WERI-Rb-1 (cell line): ENCODE measurements at places on chromosomes 16 and 17.

DNA sequence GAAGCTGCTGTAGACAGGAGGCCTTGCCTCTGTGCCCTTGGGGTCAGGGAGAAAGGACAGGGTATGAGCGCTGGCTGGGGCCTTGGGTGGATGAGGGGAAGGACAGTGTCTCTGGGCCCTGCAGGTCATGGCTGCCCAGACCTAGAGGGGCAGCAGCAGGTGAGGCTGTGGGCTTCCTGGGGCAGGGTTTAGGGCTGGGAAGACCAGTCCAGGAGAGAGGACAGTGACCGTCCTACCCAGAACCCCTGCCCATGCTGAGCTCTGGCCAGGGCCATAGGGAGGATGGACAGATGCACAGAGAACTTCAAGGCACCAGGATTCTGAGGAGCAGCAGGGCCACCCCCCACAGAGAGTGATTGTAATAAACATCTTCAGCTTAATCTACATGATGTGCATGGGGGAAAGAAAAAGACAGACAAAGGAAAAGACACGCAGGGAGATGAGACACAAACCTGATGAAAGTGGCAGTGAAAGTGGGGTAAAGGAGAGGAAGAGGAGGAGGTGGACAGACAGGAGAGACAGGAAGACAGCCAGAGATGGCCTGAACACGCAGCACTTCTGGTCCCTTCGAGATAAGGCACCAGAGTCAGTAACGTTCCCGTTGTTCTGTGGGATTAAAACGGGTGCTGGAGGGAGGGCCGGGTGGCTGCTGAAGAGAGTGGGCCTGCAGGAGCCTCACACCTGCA lies 17.5 kb downstream of the FLOT2 start:
- no peak for DNase-seq

GRCh38 chr17:29179232-29180033 lies 765 bp downstream of the MYO18A start:
- peak; percentile 82 for DNase-seq

GRCh38 chr17:12631076-12631475 lies 34.6 kb upstream of the MYOCD start:
- DNase-seq: no peak

DNA sequence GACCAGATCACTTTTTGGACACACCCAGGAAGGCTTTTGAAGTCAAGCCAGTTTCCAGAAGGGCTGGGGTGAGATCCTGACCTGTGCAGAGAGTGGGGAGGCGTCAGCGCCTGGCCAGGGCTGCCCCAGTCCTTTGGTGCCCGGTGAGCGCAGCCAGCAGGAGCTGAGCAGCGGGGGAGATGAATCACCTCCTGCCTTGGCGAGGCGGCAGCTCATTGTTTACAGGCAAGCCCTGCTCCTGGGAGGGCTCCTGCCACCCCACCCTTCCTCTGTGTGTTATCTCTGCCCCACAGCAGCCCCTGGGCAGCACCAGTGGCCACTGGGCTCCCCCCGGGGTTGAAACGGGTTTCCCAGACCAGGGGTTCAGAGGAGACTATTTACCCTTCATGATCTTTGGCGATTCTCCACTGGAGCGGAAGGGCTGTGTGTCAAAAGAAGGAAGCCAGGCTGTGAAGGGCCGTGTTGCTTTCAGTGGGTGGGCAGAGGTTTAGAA lies 14.1 kb upstream of the ITGB4 start:
- DNase-seq: no peak

GRCh38 chr16:2497695-2498484 lies 15.9 kb upstream of the ATP6V0C start:
- no peak for DNase-seq

DNA sequence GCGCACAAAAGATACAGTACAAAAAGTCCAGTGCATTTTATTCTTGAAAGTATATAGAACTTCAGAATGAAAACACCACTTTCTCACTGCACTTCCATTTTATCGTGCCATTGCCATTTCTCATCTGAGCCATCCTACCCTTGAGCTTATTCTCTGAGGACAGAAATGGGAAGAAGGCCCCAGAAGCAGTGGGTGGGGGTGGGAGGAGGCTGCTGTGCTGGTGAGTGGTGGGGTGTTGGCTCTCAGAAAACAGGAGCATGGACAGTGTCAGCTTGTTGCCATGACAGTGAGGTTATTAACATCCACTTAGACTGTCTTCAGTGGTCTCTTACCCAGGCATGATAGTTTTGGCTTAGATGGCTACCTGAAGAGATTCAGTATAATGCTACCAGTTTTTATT lies 4.5 kb downstream of the ATMIN start:
- DNase-seq: no peak

GRCh38 chr17:73575470-73576221 lies 68.6 kb downstream of the SDK2 start:
- DNase-seq: peak; percentile 60

DNA sequence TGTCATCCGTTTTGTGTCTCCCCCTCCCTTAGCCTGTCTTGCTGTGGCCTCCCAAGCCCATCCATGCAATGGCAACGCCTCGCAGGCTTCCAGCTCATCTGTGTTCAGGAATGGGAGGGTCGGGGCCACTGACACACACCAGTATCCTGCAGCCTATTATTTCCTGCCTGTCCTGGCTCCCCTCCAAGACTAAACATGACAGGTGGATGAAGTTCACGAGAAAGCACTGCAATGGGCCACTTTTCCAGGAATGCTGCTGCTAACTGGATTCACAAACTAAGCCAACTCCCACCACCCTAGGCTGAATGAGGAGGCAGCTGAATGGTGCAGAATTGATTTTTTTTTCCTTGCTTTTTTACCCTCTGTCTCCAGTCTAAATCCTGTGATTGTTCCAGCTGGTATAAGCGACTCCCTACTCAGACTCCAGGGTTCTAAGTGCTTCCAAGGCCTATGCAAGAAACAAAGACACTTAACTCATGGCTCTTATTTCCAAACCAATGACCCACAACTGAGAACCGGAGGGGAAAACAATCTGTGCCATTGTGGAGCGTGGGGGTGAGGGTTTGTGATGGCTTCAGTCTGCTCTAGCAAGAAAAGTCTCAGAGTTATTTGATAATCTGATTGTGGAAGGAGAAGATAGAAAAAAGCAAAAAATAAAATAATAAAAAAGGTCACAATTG lies 23.3 kb downstream of the TMEM100 start:
- DNase-seq: no peak

DNA sequence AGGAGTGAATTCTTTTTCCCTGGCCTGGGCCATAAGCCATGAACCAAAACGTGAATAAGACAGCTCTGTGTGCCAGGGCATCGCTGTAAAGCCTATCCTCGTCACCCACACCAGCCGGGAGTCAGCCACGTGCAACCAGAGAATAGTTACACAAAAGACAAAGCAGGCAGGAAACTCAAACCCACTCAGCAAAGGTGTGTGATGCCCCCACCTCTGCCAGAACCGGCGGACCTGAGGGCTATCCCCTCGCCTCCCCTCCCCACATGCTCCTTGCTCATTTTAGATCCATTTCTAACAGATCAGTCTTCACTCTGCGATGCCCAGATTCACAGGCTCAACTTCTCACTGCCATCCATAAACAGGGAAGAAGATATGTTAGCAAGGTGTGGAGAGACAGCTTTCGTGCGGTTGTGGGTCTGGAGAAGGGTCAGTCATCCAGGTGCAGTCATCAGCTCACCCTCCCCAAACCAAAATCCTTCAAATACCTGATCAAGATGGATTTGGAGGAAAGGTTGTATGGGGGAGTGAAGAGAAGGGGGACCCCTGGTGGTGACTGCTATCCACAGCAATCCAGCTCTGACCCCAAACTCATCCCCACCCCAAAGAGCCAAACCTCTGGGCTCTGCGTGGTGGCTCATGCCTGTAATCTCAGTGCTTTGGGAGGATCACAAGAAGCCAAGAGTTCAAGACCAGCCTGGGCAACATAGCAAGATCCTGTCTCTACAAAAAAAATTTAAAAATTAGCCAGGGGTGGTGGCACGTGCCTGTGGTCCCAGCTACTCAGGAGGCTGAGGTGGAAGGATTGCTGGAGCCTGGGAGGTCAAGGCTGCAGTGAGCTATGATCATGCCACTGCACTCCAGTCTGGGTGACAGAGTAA lies 219.2 kb downstream of the C16orf78 start:
- peak; percentile 44 for DNase-seq

GRCh38 chr17:42405076-42405475 lies 16.8 kb upstream of the STAT3 start:
- DNase-seq: no peak

GRCh38 chr17:82011617-82012187 lies 11.0 kb downstream of the CENPX start:
- DNase-seq: no peak

GRCh38 chr16:25689137-25689836 lies 2.5 kb upstream of the HS3ST4 start:
- no peak for DNase-seq

DNA sequence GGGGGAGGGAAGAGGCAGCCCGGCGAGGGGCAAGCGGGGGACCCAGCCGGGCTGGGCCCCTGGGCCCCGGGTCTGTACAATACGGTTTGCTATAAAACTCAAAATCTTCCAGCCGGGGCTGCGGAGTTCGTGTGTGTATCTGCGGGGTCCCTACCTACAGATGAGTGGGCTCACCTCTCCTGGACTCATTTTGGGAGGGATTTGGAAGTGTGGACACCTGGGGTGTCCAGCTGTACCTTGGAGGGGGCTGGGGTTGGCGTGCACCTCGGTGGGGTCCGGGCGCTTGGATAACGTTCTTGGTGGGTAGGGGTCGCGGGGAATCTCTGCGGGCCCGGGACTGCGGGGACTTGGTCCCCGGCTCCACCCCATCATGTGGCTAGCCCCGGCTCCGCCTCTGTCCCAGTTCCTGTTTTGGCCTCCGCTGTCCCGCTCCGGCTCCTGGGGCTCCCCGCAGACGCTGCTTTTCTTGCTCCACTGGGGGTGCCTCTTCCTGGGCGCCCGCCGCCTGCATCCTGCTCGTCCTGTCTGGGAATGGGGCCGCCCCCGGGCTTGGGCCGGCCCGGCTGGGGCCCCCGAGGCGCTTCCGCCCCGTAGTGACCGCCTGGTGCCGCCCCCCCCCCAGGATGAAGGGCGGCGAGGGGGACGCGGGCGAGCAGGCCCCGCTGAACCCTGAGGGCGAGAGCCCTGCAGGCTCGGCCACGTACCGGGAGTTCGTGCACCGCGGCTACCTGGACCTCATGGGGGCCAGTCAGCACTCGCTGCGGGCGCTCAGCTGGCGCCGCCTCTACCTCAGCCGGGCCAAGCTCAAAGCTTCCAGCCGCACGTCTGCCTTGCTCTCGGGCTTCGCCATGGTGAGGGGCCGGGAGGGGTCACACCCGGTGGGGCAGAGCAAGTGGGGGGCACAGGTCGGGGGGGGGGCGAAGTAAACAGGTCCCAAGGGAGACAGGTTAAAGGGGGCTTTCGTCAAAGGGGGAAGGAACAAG lies at the start of gene ORAI3:
TSS of gene ORAI3 (plus strand) at position 402 of the 983 bp plus-strand sequence. CDS start at position 624, 222 bp downstream.
- DNase-seq: peak; percentile 35

DNA sequence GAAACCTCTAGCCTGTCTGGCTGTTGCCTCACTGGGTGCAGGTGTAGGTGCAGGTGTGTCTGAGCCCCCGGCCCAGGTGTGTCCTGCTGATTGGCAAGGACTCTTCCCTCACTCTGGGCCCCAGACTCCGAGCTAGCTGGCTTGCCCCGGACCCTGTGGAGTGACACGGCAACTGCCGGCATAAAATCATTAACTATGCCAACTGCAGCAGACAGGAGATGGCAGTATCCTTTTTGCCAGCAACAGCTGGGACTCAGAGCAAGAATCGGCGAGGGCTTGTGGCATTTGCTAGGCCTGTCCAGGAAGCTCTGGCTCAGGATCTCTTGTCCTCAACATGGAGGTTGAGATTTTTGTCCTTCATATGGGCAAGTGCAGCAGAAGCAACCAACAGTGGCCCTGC lies 20.8 kb downstream of the CIAPIN1 start:
- no peak for DNase-seq

DNA sequence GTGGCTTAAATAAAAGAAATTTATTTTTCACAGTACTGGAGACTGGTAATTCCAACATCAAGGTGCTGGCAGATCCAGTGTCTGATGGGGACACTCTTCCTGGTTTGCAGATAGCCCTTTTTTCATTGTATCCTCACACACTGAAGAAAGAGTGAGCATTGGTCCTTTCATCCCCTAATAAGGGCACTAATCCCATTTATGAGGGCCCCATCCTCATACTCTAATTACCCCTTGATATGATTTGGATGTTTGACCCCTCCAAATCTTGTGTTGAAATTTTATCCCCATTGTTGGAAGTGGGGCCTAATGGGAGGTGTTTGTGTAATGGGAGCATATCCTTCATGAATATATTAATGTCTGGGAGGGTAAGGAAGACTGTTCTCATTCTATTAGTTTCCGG lies 9.4 kb upstream of the FAM20A start:
- DNase-seq: no peak

DNA sequence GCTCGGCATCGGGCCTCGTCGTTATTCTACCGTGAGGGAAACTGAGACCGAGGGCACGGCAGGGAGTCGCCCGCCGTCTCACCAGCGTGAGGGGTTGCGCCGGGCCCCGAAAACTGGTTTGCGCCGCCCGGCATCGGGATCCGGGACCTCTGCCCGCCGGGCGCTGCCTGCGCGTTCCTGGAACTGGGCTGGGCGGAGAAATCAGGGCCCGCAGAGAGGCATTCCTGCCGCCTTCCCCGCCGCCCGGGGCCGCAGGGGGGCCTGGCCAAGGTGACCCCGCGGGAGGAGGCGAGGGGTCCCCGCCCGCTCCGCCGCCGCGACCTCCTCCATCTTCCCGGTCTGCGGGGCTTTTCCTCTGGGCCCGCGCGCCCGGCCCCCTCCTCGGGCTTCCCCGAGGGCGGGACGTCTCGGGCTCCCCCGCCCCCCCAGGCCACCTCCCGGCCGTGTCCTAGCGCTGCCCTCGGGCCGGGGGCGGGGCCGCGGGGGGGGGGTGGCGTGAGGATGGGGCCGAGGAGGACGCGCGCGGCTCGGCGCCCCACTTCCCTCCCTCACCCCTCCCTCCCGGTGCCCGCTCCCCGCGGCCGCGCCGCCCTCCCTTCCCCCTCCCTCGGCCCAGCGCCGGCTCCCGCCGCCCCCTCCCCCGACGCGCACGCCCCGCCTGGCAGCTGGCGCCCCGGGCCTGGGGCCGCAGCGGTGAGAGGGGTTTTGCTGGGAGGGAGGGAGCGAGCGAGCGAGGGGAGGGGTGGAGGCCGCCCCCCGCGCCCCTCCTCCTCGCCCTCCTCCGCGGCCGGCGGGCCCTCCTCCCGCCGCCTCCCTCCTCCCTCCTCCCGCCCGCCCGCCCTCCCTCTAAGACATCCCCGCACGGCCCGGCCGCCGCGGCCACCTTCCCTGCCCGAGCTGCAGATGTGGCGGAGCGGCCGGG lies at the start of gene GLIS2:
TSS of gene GLIS2 (plus strand) at position 882 of the 922 bp plus-strand sequence. CDS start 16,214 bp downstream, outside the sequence.
- DNase-seq: peak; percentile 90

DNA sequence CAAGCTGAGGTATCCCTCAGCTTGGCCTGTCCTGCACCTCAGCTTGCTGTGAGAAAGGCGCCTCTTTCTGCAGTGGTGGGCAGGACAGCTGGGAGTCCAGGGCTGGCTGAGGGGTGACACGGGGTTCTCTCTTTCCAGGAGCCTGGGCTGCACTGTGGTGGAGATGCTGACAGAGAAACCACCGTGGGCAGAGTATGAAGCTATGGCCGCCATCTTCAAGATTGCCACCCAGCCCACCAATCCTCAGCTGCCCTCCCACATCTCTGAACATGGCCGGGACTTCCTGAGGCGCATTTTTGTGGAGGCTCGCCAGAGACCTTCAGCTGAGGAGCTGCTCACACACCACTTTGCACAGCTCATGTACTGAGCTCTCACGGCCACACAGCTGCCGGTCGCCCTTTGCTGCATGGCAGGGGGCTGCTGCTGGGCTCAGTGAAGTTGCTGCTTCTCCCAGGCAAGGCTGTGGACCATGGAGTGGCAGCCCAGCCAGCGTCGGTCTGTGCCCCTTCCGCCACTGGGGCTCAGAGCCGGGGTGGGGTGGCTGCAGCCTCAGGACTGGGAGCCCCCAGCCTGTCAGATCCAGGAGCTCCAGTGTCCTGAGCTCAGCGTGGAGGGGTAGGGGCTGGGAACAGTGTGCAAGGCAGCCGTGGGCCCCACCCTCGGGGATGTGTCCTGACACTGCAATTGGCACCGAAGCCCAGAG lies 6.4 kb downstream of the LIMD2 start:
- no peak for DNase-seq

- no peak for DNase-seq
Observed at GRCh38 chr16:84552135-84552534, 47.7 kb upstream of the MEAK7 start.
